ENCODE measurements at places on chromosomes 4 and X. TPM values are rescaled to one million over a fixed set of nuclear protein-coding genes. Genes with fewer than 3 reads are reported as not detected.

GRCh38 chr4:181225616-181226261 lies 1017.5 kb upstream of the TENM3 start:
- no peak overlapping the region for H3K27ac ChIP-seq
- DNase-seq = no peak
- H3K4me1 ChIP-seq = no peaks in the 10 kb centered on the region

GRCh38 chr4:110211007-110211769 lies 12.8 kb upstream of the ELOVL6 start:
- H3K4me3 ChIP-seq = no peak overlapping the region
- no peaks in the 10 kb centered on the region for H3K4me1 ChIP-seq
- no peaks in the 10 kb centered on the region for H3K36me3 ChIP-seq

PIR gene
- 9.4 TPM for total RNA-seq

- H3K36me3 ChIP-seq = no peaks in the 10 kb centered on the region
- no peaks in the 10 kb centered on the region for H3K4me1 ChIP-seq
- H3K27ac ChIP-seq = no peak overlapping the region
- H3K27me3 ChIP-seq = no peaks in the 10 kb centered on the region
- DNase-seq = no peak
Observed at GRCh38 chr4:107147873-107148272, 111.8 kb upstream of the DKK2 start.

DNA sequence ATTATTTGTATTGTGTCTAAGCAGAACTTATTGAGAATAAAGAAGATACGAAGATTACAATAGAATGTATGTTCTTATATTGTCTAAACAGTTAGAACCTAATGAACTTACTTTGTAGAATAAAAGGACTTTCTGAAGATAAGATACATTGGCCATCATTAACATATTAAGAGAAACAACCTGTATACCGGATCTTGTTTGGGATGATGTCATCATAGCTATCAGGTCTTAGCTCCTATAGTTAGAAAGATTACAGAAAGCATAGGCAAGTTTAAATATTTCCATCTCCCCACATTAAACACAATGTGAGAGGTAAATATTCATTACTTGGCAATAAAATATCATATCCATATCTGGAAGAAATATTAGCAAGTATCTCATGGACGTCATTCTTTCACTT lies 282.3 kb downstream of the PACRGL start:
- no peak overlapping the region for H3K4me3 ChIP-seq
- no peak for DNase-seq
- H3K4me1 ChIP-seq = no peaks in the 10 kb centered on the region
- H3K27me3 ChIP-seq = no peaks in the 10 kb centered on the region

MAGEA9 gene
- total RNA-seq = not detected

FHDC1 gene
- total RNA-seq = 0.16 TPM

MRPL1 gene
- 56.6 TPM for total RNA-seq

HELT gene
- total RNA-seq = not detected

NSG1 gene
- total RNA-seq = not detected

DNA sequence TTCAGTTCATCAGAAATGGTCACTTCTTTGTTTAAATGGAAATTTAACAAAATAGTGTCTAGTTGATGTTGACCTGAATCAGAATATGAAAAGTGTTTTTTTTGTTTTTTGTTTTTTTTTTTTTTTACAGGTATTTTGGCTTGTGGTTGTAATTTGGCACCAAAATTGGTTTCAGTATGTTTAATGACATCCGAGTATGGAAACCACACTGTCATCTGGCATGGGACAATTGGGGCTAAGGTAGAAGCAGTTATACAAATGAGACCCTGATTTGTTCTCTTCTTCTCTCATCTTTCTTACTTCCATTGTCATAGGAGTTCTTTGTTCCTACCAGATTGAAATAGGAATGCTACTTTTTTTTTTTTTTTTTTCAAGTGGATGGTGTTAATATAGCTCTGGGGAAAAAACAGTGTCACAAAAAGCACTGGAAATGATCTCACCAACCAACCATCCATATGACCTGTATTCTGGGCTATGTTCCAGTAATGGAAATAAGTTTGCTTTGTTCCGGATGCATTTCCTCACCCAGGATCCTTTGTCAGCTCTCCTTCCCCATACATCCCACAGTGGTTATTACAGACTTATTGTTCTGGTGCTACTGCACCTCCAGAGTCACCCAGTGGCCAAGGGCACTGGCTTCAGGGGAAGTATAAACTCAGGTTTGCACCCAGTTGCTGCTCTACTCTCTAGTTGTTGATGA lies 95.8 kb downstream of the ATXN3L start:
- DNase-seq = no peak
- no peak overlapping the region for H3K27ac ChIP-seq
- H3K4me1 ChIP-seq = no peaks in the 10 kb centered on the region
- H3K36me3 ChIP-seq = no peaks in the 10 kb centered on the region

AFF2 gene
- 0.09 TPM for total RNA-seq

DNA sequence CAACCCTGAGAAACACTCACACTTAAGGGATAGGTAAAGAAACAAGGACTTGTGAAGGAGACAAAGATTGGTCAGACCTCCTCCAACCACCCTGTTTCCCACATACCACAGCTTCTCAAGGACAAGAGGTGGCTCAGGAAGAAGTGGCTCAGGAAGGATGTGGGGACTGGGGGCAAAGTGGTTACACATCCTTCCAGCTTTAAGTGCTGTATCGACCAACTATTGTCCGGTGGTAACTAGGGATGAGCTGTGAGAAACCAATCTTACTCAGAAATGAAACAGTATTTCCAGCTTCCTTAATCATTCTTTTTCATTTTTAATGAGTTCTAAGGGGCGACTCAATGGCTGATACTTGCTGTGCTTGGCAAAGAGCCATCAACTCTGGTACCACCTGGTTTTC lies 8.5 kb upstream of the LHFPL1 start:
- H3K4me3 ChIP-seq = no peak overlapping the region
- H3K36me3 ChIP-seq = no peaks in the 10 kb centered on the region
- no peak overlapping the region for H3K27ac ChIP-seq
- H3K27me3 ChIP-seq = no peaks in the 10 kb centered on the region
- H3K4me1 ChIP-seq = no peaks in the 10 kb centered on the region

- DNase-seq = no peak
- H3K27me3 ChIP-seq = no peaks in the 10 kb centered on the region
- H3K36me3 ChIP-seq = no peaks in the 10 kb centered on the region
- H3K4me3 ChIP-seq = no peak overlapping the region
- no peaks in the 10 kb centered on the region for H3K4me1 ChIP-seq
- no peak overlapping the region for H3K27ac ChIP-seq
Observed at GRCh38 chrX:149453906-149454822, 50.9 kb downstream of the IDS start.

All from K562 (cell line).